ENCODE measurements at places on chromosomes 12 and 14.

GRCh38 chr14:33676135-33676566, 274.7 kb downstream of the EGLN3 start:
- DNase-seq = peak; percentile 8

DNA sequence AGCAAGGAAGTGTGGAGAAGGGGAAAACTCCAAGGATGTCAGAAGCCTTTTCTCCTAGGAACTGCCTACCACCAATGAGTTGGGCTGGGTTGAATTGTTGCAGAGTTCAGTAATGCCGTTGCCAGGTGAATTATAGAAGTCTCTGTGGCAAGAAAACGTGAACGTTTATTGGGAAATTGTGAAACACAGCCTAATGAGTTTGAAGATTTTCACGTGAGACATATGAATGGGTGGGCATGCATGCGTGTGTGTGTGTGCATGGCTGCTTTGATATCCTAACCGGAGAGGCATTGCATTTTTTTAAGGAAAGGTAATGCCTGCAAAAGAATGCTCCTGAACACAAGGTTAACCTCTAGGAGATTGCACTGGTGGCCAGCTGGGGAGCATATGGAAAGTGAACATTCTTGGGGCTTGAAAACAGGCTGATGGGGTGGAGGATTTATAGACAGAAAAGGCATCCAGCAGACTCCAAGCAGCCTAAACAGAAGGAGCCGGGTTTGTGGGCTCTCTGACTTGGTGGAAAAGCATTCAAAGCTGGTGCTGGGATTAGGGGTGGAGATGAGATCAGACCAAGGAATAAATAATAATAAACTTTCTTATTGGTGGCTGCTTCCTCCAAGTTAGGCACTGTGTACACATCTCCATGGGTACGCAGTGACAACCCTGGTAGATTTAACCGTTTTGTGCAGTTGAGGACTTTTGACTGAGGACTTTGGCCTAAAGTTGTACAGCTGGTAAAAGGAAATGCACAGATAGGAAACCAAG, 67.8 kb downstream of the NTF3 start:
- no peak for DNase-seq

- DNase-seq = no peak
Observed at GRCh38 chr14:90511795-90512328, 115.0 kb downstream of the CALM1 start.

GRCh38 chr12:3251067-3251466, 173.9 kb downstream of the TSPAN9 start:
- no peak for DNase-seq

DNA sequence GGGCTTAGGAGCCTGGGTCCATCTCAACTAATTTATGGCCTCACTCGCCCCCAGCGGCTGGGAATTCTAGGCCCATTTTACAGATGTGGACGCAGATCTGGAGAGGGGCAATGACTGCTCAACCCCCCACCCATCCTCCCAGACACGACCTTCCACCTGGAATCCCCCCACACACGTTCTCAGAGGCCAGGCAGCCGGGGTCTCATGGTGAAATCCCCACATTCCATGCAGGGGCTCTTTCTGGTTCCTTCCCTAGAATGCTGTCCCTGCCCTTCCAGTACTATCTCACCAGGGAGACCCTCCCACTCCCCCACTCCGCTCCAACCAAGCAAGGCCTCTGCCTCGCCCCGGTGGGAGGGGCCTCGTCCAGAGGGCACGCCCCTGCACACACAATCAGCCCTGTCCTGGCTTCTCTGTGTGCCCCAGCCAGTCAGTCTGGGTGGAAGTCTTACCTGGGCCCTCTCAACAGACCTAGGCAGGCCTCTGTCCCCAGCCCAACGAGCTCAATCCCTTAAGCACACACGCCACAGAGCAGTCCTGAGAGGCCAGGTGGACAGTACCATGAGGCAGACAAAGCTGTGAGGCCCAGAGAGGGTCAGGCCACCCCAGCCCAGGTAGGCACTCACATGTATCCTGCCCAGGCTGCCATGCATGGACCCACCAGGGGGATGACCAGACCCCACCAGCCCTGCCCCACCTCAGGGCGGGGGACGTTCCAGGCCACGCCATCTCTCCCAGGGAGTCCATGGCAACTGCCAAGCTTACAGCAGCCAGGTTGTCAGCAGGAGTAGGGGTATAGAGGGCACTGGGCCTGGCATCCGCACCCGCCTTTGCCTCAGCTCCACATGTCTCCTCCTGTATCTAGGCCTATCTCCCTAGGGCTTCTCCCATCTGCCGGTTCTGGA, 1.3 kb upstream of the ANKRD9 start:
- DNase-seq = peak; percentile 39

GRCh38 chr12:59407799-59408198, 188.0 kb upstream of the SLC16A7 start:
- DNase-seq = no peak

GRCh38 chr12:27667540-27667939, 28.7 kb upstream of the REP15 start:
- no peak for DNase-seq

- DNase-seq = no peak
Observed at GRCh38 chr12:7431993-7432685, 11.8 kb downstream of the CD163L1 start.

- no peak for DNase-seq
Observed at GRCh38 chr12:95248604-95249360, 31.2 kb downstream of the VEZT start.

DNA sequence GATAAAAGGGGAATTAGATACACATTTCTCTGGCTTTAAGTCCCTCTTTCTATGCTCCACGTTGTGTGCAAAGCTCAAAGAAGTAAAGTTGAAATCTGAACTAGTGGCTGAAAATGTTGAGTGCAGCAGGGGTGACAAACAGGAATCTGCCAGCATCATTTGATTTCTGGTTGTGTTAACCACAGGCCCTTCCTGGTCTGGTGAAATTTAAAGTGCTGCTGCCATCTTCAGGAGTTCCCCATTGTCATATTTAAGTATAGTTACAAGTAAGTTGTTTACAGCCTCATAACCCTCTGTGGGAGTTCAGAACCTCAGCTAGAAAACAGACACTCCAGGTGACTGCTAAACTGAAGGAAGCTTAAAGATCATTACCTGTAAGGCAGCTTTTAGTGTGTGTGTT, 90.9 kb upstream of the CCDC196 start:
- DNase-seq = peak; percentile 45

DNA sequence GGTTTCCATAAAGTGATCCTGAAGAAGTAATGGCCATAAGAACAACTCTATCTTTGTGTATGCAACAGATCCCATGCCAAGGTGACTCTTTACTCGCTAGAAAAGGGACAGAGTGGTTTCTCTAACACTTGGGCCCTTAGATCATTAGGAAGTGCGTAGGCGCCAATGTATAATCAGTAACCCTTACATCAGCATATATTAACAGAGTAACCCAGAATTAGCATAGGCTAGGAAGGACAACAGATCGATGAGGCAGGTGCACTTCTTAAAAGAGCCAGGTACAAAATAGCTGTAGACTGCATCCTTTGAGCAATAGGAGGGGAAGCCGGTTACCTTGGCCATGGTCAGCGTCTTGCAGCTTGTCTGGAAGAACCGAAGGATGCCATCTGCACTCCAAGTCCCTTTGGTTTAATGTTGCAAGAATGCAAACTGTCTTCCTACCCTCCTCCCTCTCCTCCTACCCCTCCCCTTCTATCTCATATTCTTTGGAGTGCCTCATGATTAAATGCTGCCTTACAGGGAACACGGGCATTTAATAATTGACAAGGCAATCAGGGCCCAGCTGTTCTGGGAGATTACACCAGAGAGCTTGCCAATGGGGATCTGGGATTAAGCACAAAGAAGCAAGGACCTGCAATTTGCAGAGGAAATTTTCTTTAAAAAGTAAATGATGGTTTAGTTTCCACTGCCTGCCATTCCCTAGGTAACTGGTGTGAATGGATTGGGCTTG, 8.0 kb downstream of the GSG1 start:
- no peak for DNase-seq

- DNase-seq = no peak
Observed at GRCh38 chr12:57151741-57152630, 4.6 kb upstream of the LRP1-AS start.

DNA sequence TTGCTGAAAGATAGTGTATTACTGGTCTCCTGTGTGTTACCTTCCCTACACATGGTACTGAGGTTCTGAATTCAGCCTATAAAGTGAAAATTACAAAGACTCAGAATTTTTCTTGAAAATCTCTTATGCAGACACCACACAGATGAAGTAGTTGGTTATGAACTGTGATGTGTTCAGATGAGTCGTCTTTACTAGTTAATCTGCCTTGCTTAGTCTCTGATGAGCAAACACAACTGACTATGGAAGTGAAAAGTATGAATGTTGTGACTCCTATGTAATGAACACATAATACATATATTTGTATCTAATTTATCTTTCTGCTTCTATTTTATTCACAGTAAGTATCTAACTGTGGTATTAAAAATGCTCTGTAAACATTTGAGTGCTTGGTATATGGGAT, 4.7 kb downstream of the MTERF2 start:
- no peak for DNase-seq

DNA sequence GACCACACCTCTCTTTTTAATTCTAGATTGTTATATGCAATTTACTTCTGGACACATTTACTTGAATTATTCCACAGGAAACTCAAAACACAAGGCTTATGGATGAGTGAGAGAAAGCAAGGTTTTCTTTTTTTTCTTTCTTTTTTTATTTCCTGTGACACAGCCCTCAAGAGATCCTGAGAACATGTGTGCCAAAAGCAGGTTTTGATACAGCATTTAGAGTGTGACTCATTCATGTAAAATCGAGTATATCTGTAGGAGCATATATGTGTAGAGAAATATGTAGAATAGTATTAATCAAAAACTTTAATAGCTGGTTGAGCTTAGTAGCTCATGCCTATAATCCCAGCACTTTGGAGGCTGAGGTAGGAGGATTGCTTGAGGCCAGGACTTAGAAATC, 4.4 kb upstream of the MAX start:
- no peak for DNase-seq

- DNase-seq = peak; percentile 82
Observed at GRCh38 chr12:49866859-49867569, 24.1 kb upstream of the BCDIN3D start.

GRCh38 chr12:122022393-122023338, 982 bp downstream of the BCL7A start:
- no peak for DNase-seq

- no peak for DNase-seq
Observed at GRCh38 chr12:52053536-52054209, 2.4 kb downstream of the NR4A1 start.

DNA sequence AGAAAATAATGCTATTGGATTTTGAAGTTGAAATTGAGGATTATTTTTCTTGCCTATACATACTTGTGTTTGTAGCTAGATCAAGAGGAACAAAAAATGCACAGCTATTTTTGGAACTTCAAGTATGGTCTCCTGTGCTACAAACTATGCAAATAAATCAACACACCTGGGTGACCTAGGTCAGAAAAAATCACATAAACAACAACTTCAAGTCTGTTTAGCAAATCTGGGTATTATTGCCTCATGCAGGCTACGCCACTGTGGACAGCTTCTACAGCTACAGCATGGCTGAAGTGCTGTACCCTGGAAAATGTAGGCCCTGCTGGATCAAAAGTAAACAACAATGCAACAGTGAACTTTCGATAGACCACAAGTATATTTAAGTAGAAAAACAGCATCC, 87.5 kb downstream of the SLC6A15 start:
- DNase-seq = no peak

DNA sequence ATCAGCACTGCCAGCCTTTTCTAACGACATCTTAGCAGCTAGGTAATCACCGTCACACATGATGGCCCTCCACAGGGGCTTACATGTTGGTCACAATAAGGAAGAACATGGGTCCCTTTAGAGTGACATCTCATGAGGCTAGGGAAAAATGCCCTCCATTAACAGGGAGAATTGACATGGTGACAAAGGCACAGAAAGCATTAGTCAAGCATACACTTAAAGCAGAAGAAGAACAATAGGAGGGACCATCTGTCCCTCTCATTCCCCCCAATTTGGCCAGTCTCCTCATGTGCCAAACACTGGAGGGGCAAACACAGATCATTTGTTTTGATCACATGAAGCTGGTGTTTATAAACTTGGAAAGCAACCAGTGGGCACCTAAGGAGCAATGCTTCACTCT, 78.0 kb downstream of the GRIP1 start:
- DNase-seq = no peak

DNA sequence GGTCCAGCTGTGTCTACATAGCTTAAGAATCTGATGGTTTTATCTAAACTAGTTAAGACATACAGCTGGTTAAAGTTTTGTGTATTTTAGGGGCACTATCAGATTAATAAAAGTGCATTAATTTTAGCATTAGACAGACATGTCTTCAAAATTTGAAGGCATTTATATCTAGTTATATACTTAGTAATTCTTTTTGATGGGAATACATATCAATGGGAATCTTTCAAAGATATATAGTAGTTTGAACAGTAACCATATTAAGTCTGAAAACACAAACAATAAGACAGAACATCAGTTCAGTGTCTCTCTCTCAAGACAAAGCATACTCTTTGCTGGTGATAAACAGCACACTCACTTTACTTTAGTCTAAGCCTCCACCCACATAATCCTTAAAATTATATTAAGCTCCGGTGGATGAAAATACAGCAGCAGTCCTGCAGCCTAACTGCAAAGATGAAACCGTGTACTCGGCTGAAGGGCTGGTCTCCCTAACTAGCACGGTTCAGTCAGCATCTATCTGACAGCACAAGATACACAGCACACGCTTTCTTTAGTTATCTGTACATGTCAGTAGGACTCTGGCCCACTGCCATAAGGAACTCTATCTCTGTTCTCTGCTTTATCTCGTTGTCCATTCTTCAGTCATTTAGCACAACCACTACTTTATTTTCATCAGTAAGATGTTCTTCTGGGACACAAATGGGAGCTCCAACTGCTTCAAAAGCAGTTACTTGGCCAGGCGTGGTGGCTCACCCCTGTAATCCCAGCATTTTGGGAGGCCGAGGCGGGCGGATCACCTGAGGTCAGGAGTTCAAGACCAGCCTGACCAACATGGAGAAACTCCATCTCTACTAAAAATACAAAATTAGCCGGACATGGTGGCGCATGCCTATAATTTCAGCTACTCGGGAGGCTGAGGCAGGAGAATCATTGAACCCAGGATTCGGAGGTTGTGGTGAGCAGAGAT, 80.5 kb downstream of the MED13L start:
- peak; percentile 33 for DNase-seq

DNA sequence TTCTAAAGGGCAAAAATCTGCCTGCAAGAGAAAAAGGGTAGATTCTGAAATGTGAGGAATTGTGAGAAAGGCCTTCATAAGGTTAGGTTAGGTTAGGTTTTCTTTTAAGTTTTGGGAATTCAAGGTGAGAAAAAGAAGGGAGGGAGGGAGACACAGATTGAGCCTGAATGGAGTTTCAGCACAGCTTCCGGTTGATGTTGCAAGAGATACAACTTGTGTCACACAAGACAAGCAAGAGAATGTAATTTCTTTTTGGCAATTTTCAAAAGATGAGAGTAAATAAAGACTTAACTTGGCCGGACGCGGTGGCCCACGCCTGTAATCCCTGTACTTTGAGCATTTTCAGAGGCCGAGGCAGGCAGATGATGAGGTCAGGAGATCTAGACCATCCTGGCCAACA, 63.8 kb downstream of the CPSF2 start:
- no peak for DNase-seq

- DNase-seq = no peak
Observed at GRCh38 chr14:31945074-31945613, 132.0 kb upstream of the ARHGAP5 start.
